ENCODE measurements at places on chromosomes 7 and 10.

DNA sequence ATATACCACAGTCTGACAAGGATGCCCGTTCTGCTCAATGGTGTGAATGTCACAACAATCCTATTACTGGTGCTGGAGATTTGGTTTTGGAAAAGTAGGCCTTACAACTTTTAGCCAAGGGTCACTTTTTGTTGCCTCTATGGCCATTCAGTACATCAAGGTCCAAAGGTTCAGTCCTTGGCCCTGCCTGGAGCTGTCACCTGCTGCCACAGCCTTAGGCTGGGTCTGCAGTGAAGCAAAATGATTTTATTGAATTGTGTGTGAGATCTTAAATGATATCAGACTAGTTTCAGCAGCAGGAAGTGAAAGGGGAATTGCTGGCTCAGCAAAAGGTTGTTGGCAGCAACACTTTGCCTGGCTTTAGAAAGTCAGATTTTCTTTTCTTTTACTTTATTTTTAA, 427.6 kb downstream of the THSD7A start:
- no peak for DNase-seq

DNA sequence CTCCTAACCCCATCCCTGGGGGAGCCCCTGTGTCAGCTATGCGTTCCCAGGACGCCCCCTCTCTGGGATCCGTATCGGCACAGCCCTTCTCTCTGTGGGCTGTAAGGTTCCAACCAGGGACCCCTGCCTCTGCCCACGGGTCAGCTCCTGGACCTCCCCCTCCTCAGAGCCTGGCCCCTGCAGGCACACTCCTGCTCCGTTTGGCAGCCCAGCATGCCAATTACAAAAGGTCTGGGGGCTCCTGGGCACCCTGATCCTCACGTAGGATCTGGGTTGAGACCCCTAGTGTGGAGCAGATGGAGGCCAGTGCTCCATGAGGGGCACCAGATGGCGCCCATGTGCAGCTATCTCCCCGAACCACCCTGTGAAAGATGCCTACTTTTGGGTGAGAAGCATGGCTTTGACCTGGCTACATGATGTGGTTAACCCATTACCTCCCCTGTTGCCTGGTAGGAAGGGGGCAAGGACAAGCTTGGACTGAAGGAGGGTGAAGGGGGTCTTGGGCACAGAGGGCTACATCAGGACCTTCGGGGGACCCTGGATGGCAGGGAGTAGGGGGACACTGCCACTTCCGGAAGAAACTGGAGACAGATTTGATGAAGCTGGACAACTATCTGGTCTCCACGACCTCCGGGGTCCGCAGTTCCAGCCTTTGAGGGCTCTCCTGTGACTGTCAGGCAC, 9.0 kb downstream of the TACR2 start:
- DNase-seq, result no peak

- no peak for DNase-seq
Measured at GRCh38 chr7:23357190-23358093, 58.3 kb downstream of the MALSU1 start.

DNA sequence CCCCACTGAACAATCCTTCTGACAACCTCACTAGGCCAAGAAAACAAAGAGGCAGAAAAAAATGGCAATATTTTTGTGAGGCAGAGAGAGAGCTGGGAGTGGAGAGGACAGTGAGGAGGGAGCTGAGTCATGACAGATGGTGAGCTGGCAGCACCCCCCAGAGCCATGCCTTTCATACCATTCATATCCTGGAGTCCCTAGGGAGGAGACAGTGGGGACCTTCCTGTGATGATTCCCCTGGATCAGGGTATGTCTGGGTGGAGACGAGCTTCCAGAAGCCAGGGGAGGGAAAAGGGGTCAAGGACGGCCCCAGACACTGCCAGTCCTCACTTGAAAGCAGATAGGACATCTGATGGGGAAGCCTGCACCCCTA, 160.5 kb downstream of the ADAM12 start:
- no peak for DNase-seq

DNA sequence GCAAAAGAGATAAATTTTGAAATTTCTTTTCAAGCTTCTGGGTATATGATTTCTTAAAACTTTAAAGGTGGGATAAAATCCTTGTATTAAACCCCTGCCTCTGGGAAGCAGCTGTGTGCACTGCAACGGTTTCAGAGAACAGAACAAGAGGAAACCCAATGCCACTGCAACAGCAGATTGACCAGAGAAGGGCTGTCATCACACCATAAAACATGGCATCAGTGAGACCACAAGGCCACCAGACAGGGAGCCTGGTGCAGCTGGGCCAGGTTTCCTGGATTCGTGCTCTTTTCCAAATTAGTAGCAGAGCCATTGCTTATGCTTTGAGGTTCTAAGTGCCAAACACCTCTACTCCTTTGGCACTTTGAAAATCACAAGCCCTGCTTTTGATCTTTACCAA, 152.4 kb downstream of the PRPF18 start:
- DNase-seq, result no peak

DNA sequence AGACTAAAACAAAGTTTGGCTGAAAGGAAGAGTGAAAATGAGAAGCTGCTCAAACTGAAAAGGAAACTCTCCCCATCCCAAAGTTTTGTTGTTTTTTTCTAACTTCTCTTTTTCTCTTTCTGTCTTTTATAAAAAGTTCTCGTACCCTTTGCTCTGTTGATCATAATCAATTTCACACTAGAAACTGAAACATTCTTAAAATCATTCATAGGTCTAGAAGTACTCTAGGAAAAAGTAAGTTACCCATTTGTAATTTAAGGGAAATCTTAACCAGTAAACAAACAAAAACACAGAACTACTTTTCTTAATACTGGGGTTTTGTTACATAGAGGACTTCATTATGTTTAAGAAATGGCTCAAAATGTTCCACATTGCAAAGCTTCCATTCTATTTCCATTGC, 339.8 kb downstream of the SEMA3D start:
- no peak for DNase-seq

- no peak for DNase-seq
Measured at GRCh38 chr7:75738604-75738974, at the start of gene HIP1. Gene HIP1, minus strand, starts transcription at chr7:75738941. Its CDS starts 21 bp downstream, at chr7:75738920.

- no peak for DNase-seq
Measured at GRCh38 chr7:127828843-127829500, 177.0 kb downstream of the SND1 start.

DNA sequence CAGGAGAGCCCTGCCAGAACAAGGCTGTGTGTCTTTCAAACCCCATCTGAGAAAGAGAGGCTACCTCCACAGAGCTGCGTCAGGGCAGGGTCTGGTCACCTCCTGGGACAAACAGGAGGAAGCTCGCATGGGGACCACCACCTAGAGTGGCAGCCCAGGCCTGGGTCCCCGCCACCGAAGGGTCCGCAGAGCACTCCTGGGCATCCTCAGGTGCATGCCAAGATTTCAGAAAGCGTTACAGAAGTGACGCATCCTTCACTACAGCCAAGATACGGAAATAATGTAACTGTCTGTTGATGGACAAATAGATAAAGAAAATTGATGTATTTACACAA, 42.6 kb downstream of the GSDME start:
- peak; percentile 2 for DNase-seq

DNA sequence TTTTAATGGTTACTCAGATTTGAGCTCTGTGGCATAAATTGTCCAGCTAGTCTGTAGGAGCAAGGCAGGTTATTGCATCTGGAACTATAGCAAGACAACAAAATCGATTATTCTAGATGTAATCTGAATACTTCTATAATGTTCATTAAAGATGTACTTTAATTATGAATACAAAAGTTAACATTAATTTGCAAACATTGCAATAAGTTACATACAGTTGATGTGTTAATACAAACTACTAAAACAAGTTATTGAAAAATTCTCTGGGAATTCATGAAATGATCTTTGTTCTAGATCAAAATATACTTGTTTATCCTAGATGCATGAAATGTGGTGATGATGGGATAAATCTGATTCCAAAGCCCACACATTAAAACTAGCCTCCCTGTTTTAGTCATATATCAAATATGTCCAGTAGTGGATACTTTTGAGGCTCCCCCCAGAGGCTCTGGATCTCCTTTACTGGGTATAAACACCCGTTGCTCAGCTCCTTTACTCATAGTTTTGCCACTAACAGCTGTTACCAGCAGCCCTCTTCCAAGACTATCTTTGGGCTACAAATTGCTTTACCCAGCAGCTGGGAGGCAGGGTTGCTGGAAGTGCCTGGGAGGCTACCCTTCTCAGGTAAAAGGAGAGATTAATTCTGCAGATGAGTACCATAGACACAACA, 78.1 kb downstream of the ARL4A start:
- DNase-seq, result no peak

DNA sequence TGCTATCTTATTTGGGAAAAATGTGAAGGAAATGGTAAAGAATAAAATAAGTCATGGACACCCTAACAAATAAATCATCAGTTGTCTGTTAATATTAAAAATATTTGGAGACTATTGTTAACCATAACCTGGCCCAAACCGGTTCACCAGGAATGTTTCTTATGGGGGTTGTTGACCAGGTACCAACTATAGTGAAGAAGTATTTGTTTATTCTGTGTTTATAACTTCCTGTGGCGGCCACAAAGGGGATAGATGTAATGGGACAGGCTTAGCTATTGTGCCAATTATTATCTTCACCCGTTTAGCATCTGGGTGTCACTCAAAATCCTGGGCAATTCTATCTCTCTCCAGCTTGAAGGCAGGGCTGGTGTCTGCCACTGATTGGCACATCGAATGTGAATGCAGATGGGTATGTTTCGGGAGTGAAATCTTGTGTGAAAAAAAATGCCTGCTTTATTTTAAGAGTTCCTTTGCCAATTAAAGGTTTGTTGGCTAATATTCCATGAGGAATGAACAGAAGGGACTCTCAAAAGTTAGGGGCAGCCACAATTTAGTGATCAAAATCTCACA, 500.9 kb downstream of the ARL4A start:
- no peak for DNase-seq

DNA sequence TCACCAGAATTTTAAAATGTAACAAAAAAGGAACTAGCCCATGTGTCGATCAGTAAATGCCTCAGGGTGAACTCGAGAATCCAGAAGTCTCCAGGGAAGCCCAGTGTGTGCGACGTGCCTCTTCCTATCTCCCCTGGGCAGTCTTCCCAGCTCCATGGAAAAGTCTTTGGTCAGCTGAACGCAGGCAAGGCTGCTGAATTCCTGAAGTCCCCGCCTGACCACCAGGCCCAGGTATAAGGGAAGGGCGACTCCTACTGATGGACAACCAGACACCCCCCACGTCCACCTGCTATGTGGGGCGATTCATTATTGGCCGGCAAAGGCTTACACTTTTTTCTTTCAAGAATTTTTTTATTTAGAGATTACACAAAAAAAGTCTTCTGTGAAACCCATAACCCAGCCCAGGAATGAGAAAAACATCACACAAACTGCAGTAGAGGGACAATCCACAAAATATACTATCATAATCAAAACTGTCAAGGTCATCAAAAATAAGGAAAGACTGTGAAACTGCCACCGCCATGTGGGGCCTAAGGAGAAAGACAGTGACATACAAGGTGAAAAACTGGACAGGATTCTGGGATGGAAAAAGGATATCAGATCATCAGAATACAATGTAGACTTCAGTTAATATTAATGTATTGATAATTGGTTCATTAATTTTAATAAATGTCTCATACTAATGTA, 93.5 kb downstream of the CTBP2 start:
- DNase-seq, result no peak

DNA sequence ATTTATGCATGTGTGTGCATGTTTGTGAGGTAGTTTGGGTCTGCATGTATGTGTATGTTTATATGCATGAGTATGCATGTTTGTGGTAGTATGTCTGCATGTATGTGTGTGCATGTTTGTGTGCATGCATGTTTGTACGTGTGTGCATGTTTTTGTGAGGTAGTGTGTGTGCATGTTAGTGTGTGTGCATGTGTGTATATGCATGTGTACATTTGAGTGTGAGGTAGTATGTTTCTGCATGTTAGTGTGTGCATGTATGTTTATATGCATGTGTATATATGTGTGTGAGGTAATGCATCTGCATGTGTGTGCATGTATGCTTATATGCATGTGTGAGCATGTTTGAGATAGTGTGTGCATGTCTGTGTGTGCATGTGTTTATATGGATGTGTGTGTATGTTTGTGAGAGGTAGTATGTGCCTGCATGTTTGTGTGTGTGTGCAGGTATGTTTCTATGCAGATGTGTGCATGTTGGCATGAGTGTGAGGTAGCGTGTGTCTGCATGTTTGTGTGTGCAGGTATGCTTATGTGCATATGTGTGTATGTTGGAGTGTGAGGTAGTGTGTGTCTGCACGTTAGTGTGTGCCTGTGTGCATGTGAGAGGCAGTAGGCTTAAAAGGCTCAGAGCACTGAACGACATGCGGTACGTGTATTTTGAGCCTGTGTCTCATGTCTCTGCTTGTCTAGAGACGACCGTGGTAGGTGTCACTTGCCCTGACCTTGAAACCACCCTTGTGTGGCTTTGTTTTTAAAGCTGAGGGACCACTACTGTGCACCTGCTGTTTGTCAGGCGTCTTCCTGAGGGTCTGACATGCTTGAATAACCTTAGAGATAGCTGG, 43.7 kb downstream of the PFKP start:
- no peak for DNase-seq

GRCh38 chr10:12180221-12180974, 15.3 kb downstream of the NUDT5 start:
- DNase-seq, result no peak

DNA sequence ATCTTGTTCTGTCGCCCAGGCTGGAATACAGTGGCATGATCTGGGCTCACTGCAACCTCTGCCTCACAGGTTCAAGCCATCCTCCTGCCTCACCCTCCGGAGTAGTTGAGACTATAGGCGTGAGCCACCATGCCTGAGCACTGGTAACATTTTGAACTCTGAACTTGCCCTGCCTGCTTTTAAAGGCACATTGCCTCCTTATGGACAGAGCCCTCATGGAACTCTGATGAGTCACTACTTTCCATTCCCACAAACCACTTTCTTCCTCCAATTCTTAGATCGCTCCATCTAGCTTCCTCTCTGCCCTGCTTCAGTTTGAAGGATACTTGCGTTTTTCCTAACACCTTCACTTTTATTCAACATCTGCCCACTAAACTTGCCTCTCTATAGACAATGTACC, 38.1 kb downstream of the PRPS1L1 start:
- DNase-seq, result no peak

GRCh38 chr7:14398526-14398925, 409.1 kb upstream of the ETV1 start:
- no peak for DNase-seq

GRCh38 chr7:81676105-81676811, 93.6 kb downstream of the HGF start:
- DNase-seq, result no peak

Data from T-helper 2 cell treated with Interferon-gamma antibody and Interleukin-4, amounts not matched to agents 5 μg/mL and 100 μg/mL, for 36 hours (primary cell).